Spinal cord (tissue), 10 donors: ENCODE measurements at places on chromosomes 2 and 18.

DNA sequence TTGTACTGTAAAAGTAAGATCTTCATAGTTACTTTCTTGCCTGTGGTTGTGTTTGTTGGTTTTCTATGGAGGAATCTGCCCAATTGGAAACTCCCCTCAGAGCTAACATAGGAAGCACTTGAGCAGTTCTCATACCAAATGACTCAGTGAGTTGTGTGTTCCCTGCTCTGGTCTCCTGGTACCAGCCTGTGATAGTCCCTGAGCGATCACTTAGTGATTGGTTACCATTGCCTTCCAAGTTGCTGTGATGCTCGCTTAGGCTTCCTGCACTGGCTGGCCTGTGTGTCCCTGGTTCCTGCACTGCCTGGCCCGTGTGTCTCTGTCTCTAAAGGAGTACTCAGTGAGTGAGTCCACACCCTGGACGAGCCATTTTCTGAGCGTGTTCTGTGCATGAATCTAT is 133.0 kb downstream of the MAP4K4 start:
- DNase-seq, result no peak

GRCh38 chr2:25368660-25369059 is 26.9 kb upstream of the DNMT3A start:
- DNase-seq, result no peak

- no peak for DNase-seq
These were observed 234.1 kb downstream of the INSIG2 start for GRCh38 chr2:118322406-118322805.

GRCh38 chr2:185145316-185146121 is 547.2 kb downstream of the ZNF804A start:
- no peak for DNase-seq

- no peak for DNase-seq
These were observed 34.1 kb upstream of the OLA1 start for GRCh38 chr2:174282441-174282840.

DNA sequence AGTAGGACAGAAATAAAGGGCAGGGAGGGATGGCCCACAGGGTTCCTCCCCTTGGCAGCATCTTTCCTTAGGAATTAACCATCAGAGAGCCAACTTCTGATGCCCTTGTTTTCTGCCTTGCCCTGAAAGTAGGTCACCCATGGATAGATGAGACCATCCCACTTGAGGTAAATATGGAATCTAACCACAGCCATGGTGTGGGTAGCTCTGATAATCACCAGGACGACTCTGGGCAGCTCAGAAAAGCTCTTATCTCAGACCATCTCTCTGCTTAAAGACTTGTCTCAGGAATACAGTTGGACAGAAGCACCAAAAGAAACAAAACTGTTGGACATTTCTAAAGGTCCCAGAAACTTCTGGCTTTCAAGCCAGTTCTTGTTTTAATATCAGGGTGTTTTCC is 101.4 kb upstream of the CELF4 start:
- no peak for DNase-seq

DNA sequence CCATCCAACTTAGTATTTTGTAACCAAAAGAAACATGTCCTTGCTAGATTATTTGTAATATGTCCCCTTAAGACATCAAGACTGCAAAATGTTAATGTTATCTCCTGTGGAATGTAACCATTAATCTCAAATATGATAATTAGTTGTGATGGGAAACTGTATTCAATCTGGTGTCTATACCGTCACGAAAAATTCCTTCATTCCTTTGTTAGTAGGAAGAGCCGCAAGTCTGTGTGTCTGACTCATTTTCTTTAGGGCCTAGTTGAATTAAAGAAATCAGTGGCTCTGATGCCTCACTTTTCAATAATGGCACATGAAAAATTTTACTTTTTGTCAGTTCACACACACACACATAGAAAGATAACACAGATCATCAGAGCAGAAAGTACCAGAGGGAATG is 127.1 kb upstream of the CHAC2 start:
- DNase-seq, result no peak

GRCh38 chr2:162029287-162029901 is 44.6 kb downstream of the DPP4 start:
- DNase-seq, result no peak
